ENCODE measurements at places on chromosomes 3 and 15.

DNA sequence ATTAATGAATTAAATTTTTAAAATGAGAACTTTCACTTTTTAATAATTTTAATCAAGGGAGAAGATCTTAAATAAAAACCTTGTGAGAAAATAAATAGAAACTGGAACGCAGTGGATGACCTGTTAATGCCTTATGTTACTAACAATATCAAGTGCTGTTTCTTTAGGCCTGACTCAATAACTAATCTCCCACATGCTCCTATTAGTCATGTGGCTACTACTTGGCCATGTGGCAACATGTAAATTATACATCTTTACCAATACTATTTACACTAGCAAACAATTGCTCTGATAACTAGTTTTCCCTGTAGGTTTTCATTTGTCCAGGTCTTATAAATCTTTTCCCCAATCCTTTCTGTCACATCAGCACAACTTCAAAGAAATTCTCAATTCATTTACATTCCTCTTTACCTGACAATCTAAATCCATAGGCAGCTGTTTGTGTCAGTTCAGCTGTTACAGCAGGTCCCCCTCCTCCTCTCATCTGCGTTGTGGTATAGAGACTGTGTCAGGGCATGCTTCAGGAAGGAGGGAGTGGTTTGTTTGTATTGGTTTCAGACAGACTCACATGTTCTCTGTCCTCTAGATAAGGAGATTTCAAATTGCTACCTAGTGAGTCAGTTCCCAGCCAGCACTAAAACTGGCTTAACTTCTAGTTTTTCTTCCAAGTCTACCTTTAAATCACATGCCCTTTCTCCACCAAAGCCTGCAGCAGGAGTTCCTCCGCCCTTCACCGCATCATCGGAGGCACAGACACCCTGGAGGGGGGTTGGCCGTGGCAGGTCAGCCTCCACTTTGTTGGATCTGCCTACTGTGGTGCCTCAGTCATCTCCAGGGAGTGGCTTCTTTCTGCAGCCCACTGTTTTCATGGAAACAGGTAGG, 11.3 kb upstream of the C3orf52 start:
- DNase-seq = peak; percentile 44

DNA sequence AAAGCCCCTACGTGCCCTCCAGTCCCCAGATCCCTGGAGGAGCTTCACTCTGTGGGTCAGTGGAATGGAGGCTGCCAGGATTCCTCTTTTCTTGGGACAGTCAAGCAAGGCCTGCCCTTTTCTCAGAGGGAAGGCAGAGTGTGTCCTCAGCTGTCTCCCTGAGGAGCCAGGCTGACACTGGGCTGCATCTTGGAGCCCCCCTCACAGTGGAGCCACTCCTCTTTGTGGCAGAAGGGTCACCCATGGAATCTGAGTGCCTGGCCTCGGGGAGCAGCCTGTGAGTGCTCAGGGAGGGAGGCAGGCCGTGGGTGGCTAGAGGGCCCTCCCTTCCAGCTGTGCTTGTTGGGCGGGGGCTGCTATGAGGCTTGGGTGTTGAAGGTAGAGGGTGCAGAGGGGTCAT, 41.2 kb downstream of the BOC start:
- DNase-seq = peak; percentile 10

- no peak for DNase-seq
These were observed 20.2 kb downstream of the ICE2 start for GRCh38 chr15:60458721-60459120.

DNA sequence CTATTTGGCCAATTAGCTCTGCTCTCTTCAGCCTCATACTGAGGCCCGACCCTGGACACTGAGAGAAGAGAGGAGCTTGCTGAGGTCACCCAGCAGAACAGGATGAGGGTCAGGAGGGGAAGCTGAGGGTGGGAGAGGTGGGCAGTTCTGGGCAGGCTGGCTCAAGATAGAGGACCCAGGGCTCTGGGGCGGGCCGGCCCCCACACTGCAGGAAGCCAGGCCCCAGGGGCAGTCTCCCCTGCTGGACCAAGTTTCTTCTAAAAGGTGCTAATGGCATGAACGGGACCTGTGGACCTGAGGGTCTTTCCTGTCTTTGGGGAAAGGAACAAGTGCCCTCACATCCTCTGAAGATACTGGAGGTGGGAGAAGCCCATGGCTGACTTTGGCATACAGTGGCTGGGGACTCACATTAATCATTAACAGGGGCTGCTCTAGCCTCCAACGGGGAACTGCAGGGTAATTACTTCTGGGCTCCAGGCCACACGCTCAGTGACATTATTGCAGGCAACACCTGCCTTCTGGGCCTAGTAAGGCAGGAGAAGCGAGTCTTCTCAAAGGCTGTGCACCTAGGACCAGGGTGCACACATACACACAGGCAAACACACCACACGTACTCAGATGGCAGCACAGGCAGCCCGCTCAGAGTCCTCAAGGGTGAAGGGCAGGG, 10.6 kb downstream of the HCN4 start:
- no peak for DNase-seq

DNA sequence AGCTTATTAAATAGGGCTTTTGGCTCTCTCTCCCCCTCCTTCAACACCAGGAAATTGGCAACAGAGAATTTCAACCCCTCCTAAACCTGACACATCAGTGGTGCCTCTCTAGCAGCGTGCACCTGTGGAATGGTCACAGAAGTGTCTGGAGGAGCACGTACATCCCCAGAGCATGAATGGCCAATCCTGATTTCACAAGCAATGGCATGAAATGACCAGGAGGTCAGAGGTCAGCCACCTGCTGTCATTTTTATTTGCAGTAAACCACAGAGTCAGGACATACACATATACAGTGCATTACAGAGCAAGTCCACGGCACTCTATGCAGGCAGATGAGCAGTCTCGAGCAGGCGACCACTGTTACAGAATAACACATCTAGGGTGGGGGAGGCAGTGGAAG, 25.1 kb upstream of the ETV5 start:
- DNase-seq = no peak

DNA sequence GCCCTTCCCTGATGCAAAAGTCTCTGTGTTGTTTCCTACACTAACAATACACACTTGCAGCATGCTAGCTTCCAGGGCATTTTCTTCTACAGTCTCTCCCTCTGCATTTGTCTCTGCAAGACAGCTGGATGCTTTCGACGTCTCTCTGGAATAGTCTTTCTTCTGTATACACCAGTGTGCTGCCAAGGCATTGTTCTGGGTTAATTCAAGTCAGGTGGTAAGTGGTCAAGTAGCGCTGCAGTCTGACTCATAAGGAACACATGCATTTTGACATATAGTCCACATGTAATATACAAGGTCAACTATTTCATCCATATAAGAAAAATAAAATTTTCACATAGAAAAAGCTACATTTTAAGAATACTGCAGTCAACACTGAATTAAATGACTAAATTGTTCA, 92.7 kb downstream of the MYLK start:
- DNase-seq = no peak

GRCh38 chr3:117921411-117921810, 1113.2 kb downstream of the IGSF11 start:
- no peak for DNase-seq

GRCh38 chr15:75049392-75049791, 26.0 kb downstream of the PPCDC start:
- DNase-seq = no peak

DNA sequence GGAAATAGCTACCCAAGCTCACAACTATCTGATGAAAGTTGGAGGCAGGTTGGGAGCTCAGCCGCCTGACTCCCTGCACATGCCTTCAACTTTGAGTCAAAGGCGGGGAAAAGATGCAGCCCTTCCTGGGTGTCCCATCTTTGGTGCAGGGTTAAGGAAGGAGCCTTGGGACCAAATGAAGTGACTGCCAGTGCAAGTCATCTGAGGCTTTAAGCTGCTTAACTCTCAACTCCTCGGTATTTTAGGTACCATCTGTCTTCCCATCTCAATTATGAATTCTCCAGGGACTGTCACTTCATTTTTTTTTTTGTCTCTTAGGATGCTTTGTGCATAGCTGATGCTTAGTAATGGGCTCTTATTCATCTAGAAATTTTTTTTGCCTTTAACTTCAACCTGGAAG, 408.8 kb upstream of the C2CD4B start:
- no peak for DNase-seq

DNA sequence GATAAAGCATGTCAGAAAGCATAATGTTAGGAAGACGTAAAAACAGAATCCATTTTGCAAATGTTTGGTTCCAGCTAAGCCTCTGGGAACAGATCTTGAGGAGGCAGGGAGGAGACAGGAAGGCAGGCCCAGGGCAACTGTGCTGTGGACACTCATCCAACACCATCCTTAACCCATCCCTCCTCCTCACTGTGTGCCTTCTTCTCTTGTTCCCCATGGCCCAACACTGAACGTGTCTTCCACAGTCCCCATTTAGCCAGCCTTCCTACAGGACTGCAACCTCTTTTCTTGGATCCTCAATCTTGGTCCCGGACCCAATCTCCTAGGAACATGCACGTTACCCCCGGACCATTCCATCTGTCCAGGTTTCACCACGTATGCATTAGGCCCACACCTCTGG, 15.4 kb downstream of the C2CD4B start:
- no peak for DNase-seq
